ENCODE measurements at places on chromosomes 3 and 15.

GRCh38 chr3:146493221-146493620 is 23.9 kb upstream of the PLSCR2 start:
- DNase-seq: no peak

GRCh38 chr3:17136136-17136721 is 251.5 kb downstream of the PLCL2 start:
- no peak for DNase-seq

DNA sequence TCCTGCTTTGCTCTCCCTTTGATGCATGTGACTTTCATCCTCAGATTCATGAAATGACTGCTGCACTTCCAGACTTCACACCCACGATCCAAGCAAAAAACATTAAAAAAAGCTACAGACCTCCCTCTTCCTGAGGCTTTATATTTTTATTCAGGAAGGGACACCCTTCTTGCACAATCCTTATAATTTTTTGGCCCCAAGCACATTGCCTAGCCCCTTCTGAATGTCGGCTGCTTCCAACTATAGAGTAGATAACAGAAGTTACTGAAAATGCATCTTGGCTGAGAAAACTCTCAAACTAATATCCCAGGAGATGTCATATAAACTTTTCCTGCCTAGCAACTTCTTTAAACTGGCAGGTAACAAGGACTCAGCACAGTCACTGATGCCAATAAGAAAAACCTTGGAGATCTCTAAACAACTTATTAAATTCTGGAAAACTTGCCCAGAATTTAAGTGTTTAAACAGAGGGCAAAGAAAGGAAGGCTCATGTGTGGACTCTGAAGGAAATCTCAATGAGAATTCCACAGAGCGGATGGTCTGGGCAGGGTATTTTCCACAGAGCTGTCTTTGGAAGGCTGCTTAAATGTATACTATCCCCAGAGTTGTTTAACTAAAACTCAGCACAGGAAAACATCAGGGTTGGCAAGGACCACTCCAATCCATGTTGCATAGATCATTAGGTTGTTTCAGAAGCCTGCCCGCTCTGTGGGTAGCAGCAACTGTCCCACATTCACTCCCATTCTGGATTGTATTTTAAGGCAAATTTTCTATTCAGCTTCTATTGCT is 746.8 kb upstream of the LMCD1 start:
- no peak for DNase-seq

DNA sequence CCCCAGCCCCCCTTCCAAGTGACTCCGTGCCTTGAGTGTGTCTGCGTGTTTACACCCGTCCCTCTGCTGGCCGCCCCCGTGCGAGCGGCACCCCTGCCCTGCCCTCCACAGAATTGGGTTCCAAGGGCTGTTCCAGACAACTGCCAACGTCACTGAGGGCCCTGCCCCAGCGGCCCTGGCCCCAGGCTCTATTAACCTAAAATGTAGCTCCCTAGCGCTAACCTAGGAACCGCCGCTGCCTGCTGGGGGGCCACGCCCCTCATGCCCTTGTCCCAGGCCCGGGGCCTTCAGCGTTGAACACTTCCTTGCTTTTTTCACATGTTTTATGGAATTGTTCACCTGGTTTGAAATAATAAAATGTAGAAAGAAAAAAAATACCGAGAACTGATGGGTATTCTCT is 10.0 kb upstream of the SEMA3B start:
- no peak for DNase-seq

DNA sequence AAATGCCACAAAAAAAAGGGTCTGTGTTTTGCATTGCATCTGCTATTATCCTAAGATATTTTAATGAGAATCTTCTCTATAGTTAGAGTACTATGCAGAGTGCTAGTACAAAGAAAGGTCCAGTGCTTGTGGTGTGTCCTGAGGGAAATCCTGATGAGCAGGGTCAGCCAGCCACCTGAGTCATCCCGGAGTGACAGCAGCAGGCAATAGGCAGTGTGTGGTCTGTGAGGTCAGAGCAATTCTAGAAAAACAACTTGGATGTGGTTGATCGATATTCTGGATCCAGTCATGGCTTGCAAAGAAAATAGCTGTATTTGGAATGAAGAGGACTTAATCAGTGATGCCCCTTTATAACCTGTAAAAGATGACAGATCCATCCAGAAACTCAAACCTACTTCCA is 119.2 kb downstream of the CTNNB1 start:
- DNase-seq: no peak

DNA sequence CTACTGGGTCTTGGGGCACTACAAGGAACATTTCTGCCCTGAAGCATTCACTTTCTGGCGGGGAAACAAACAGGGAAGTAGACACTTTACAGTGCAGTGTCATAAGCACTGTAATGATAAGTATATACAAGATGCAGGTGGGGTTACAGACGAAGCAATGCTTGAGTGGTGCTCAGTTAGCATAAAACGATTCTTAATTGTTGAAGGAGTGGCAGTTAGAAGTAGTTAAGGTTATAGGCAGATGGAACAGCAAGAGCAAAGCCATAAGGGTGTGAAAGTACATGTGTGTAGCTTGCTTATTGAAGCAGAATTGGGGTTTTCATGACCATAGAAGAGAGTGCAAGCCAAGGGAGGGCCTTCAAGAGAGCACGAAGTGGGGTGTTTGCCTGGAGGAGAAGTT is 46.2 kb downstream of the SLC25A26 start:
- DNase-seq: no peak

Measured in nucleus accumbens (tissue), 56 donors.